A673 (cell line): ENCODE measurements at places on chromosomes 11 and 22.

DNA sequence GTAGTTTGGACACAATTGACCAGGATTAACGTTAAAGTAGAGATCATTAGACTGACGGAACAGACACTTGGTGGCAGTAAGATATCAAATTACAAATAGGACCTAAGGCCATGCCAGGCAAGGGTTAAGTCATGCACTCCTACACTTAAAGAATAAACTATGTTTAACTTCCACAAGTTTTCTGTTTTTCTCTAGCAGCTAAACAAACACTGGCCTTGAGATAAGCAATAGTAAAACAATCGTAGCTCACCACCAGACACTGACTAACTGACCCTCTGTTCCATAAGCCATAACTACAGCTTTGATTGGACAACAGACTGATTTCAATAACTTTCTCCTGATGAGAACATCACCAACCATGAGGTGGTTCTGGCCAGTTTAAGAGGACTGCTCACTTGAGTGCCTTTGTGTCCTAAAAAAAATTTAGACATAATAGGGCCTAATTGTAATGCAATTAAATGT lies 2.0 kb upstream of the CEP126 start:
- DNase-seq, result no peak

- DNase-seq, result peak; percentile 33
Measured at GRCh38 chr11:118657238-118657637, 22.2 kb downstream of the TREH start.

GRCh38 chr11:4960877-4961276 lies 5.4 kb upstream of the OR51A2 start:
- DNase-seq, result no peak

- DNase-seq, result no peak
Measured at GRCh38 chr11:73229321-73229895, 11.3 kb downstream of the P2RY2 start.

DNA sequence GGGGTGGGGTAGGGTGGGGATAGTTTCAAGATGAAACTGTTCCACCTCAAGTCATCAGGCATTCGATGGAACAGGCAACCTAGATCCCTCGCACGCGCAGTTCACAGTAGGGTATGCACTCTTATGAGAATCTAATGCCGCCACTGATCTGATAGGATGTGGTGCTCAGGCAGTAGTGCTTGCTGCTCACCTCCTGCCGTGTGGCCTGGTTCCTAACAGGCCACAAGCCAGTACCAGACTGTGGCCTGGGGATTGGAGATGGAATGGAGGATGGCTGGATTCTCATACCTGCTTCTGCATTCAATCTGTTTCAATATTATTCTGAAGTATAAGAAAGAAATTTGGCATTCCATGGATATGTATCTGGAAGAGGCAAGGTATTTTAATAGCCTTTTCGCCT lies 73.1 kb downstream of the RBFOX2 start:
- no peak for DNase-seq
